NCI-H748 treated with DMSO at 0.1 percent for 48 hours (cell line): ENCODE measurements at places on chromosomes 12 and 14.

DNA sequence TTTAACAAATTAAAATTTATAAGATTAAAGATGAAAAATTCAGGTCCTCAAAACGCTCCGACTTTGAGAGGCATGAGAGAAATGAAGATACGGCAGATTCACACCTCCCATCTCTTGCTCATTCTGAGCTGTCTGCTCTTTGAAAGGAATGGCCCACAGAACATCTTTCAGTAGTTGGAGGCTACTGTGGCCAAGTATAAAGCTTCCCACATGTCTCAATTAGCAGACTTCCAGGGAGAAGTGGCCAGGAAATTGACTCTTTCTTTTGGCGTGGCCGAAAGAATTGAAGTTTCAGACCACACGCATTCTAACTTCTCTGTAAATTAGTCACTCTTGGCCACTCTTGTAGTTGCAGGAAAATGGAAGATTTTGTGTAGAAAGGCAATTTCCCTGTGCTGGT, 129.2 kb downstream of the DIP2B start:
- DNase-seq = no peak

GRCh38 chr14:38755036-38755435, 348.0 kb downstream of the SEC23A start:
- no peak for DNase-seq

DNA sequence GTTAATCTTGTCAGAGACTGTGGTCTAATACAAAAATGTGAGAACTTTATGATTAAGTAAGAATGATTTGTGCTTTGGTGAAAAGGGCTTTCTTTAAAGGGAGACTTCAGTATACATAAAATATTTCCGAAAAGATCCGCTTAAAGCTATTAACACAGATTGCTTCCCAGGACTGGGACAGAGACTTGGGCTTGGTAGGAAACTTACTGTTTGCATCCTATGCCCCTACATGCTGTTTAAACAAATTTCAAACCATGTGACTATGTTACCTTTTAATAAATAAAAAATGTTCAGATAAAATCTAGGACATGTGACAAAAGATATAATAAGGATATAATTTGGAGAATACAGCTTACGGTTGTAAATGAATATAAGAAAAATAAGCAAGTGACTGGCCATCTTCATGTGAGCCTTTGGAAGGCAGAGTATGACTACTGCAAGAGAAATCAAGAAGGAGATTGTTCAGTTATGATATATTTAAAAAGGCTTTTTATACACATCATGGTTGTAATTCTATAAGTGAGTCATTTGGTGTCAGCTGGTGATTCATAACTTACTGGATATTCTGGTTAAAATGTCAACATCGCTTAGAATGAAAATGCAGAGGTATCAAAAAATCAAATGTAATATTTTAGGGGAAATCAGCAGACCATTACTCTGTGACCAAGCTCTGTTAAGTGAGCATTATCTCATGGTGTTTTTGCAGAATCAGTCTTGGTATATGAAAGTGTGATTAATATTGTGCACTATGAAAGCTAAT, 234.7 kb upstream of the E2F7 start:
- DNase-seq = no peak

DNA sequence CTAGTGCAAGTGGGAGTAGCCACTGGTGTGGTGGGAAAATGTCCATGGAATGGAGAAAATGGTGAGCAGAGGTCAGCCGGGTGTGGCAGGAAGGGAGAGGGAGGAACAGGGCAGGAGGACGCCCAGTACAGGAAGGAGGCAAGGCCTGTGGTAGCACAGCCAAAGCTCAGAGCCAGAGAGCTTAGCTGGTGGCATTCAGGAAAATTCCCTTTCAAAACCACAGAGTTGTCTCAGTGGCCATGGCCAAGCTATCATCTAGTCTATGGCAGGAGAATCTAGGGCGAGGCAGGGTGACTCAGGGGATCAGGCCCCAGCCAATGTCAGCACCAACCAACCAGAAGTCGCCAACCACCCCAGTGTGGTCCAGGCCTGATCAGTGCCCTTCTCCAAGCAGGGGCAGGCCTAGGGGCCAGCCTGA, 67.7 kb upstream of the DDX11 start:
- no peak for DNase-seq

DNA sequence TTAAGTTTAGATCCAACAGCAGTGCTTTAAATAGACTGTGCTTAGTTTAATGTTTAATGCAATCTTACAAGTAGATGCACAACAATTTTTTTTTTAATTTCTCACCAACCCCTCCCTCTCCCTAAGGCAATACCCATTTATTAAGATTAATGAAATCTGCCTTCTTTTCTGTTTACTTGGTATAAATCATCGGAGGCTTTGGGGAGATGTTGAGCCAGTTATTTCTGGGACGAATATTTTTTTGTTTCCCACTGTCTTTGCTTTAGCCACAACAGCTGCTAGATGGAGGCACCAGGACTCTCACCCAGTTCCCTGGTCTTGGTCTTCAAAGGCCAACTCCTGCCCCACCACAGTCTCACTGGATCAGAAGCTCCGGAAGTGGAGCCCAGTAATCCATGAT, 113.4 kb downstream of the PLXNC1 start:
- no peak for DNase-seq

DNA sequence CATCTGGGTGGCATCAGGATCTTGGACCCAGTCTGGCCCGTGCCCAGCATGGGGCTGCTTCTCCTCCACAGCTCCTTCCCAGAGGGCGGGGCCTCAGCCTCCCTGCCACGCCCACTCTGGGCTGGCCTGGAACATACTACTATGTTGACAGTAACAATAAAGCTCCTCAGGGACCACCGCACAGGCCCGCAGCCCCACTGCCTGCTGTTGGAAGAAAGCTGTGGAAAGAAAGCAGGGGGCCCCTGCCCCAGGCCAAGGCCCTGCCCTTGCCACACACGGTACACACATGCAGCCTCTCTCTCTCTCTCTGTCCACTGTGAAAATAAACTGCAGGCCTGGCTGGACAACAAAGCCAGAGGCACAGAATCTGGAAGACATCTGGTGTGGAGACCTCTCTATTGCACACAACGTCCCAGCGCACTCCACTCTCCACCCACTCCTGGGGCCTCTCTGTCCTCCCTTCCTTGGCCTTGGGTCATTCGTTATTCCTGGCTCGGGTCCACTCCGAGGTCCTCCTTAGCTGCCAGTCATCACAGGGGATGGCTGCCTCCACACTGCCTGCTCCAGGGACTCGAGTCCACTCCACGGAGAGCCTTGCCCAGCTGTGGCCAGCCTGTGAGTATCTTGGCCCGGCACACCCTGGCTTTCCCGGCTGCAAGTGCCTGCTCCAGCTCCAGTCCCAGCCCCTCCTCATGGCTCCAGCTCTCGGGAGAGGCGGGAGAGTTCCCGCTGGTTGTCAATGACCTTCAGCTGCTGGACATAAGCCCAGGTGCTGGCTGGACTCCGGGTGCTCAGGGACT, 11.8 kb upstream of the ENDOU start:
- DNase-seq = no peak
